SW480 (cell line): ENCODE measurements at places on chromosomes 4 and X.

DNA sequence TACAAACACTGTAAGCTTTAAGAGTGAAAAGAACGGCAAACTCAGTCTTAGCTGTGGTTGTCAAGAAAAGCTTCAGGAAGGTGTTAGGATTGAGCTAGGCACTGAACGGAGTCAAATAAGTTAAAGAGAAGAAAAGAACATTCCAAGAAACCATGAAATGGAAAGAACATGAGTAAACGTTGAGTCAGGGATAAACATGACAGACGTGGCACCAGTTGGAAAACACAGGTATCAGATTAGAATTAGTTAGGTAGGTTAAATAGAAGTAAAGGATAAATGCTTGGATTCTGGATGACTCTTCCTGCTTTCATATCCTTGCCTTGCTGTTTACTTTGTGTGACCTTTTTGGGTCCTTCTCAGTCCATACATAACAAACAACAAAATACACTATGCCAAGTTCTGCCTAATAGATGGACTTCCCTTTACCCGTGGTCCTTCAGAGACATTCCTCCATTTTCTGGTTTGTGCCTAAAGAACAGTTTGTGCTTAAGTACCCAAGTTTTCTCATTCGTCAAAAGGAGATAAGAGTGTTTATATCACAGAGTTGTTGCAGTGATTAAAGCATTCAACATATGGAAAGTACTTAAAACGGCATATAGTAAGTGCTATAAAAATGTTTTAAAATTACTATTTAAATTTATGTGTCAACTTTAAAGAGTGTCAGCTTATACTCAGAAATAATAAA is 446.9 kb downstream of the TMA16 start:
- DNase-seq: no peak

DNA sequence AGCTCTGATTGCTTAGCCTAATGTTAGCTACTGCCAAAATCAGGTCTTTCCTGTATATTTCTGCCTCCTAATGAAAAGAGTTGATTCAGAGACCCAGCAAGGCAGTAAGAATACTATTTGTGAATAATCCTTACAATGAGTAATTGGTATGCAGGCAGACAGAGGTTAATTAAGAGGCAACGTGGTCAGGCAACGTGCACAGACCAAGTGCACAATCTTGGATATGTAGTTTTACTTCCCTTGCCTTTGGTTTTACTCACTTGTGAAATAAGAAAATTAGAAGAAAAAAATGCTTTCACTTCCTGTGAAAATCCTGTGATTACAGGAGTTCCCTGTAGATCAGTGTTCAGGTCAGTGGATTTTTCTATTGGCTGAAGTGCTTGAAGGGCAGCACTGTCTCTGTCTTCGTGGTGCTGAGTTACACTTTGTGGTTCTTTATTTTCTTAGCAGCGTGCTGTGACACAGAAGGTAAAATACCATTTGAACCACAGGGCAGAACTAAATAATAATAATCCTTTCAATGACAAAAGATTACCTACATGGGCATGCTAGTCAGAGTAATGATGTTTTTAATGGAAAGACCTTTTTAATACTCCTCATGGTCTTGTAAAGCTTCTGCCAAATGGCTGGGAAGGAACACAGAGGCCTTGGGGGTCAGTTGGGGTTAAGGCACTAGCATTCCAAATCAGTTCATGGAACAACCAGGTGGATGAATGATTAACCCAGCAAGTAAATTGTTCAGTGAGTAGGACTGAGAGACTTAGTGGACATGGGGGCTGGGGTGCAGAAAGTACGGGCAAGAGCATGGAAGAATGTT is 430.9 kb downstream of the MAPK10 start:
- no peak for DNase-seq

DNA sequence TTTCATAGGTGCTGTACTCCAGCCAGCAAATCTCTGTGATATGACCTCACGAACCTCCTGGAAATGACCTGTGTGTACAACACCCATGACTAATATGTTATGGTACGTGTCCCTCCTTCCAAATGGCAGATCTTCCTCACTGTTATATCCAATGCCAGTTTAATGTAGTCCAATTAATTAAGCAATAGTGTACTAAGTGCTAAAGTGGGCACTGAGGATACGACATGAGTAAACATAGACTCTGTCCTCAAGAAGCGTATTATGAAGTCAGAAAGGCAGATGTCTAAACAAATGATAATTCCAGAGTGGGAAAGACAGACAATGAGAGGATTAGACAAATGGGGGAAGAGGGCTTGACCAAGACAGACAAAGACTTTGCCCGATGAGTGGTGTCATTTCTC is 33.9 kb downstream of the GPRIN3 start:
- no peak for DNase-seq

- DNase-seq: no peak
Observed at GRCh38 chrX:150060406-150060805, 122.1 kb upstream of the EOLA2 start.

GRCh38 chr4:43379016-43379415 is 486.5 kb downstream of the GRXCR1 start:
- DNase-seq: no peak

DNA sequence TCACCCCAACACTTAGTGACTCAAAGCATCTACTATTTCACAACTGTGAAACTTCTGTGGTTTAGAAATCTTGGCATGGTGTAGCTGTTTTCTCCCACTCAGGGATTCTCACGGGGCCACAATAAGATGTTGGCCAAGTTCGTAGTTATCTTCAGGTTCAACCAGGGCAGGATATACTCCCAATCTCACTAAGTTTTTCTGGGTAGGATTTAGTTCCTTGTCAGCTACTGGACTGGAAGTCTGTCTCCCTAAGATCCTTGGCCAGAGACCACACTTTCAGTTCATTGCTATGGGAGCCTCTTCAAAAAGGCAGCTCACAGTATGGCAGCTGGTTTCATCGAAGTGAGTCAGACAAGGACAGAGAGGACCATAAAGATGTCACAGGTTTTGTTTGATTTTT is 111.7 kb upstream of the PDHA2 start:
- no peak for DNase-seq

- DNase-seq: no peak
Observed at GRCh38 chr4:129223945-129224344, 128.0 kb downstream of the C4orf33 start.

DNA sequence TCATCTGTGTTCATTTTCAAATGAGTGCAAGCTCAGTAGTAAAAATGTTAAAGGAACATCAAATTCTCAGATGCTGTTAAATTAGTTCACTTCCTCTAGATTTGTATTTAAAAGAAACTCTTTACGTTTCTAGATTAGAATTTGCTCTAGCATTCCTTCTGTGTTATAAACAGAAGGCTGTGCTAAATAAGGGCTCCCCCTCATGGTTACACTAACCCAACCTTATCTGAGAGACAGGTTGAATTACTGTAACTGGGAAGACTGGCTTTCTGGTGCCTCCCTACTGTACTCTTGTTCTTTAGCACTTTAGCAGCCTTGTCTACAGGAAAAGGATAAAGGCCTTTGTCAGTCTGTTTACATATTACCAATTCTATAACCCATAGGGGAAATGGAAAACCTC is 56.8 kb downstream of the RXFP1 start:
- peak; percentile 5 for DNase-seq
